ENCODE measurements at places on chromosomes 12 and 14. TPM values are rescaled to one million over a fixed set of nuclear protein-coding genes. Genes with fewer than 3 reads are reported as not detected.

The COA8 gene
- polyA plus RNA-seq, result 118 TPM

The PZP gene
- polyA plus RNA-seq, result 0.13 TPM

The SLC4A8 gene
- 0.03 TPM for polyA plus RNA-seq

The KCNC2 gene
- not detected for polyA plus RNA-seq

The PPFIA2 gene
- 0.17 TPM for polyA plus RNA-seq

The DCP1B gene
- 8.4 TPM for polyA plus RNA-seq

The DBX2 gene
- polyA plus RNA-seq, result 0.04 TPM

The KCNA5 gene
- 0.64 TPM for polyA plus RNA-seq

The FAIM2 gene
- 0.57 TPM for polyA plus RNA-seq

DNA sequence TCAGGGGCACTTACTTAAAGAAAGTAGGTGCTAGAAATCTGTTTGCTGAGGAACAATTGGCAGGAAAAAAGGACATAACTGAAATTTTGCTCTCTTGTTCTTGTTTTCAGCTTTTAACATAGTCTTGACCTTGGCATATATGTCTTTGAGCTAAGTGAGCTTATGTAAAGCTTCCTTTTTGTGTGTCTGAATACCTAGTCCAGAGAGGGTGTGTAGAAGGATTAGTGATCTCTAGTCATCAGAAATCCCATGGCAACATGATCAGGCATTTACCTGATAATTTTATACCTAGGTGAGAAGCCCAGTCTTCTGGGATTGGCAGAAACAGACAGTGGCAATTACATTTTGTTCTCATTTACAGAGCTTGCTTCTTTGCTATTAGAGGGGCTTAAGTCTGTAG, 166.1 kb downstream of the SNAPC1 start:
- DNase-seq, result no peak
- no peak overlapping the region for H3K27ac ChIP-seq
- no peak overlapping the region for H3K4me3 ChIP-seq
- H3K27me3 ChIP-seq, result no peaks in the 10 kb centered on the region

DNA sequence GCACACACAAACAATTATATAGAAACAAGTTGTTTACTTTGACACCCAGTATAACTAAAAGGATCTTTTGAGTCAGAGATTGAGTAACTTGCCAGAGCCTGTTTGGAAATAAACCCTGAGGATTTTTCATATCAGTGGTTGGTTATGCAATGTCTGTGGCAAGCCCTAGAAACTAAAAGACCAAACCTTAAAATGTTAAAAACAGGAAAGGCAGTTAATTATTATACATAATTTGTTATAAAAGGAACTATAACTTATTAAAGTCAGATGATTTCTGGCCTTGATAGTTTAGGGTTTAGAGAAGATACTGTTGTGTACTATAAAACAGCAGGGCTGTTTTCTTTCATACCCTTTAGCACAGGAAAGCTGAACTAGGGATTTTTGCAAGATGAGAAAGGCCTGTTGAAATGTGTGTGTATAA, 44.1 kb downstream of the PSEN1 start:
- DNase-seq, result no peak
- H3K4me1 ChIP-seq, result peaks cover 2% of the 10 kb centered on the region
- H3K27me3 ChIP-seq, result no peaks in the 10 kb centered on the region
- H3K27ac ChIP-seq, result peak overlapping the region; percentile 61

DNA sequence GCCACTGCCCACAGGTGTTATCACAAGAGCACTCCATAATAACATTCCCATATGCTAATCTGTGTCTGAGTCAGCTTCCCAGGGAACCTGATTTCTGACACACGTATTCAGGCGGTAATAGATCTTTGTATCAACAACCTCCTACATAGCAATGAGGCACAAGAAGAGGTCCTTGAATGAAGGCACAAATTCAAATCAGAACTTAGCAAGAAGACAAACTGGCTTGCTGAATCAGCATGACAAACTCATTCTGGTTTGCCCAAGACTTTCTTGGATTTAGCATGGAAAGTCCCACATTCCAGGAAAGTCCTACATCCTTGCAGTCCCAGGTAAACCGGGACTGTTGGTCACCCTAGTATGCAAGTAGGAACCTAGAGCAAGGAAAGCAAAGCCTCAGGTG, 33.9 kb upstream of the RNU6-7 start:
- H3K4me1 ChIP-seq, result no peaks in the 10 kb centered on the region
- no peaks in the 10 kb centered on the region for H3K27me3 ChIP-seq
- H3K4me3 ChIP-seq, result no peak overlapping the region

DNA sequence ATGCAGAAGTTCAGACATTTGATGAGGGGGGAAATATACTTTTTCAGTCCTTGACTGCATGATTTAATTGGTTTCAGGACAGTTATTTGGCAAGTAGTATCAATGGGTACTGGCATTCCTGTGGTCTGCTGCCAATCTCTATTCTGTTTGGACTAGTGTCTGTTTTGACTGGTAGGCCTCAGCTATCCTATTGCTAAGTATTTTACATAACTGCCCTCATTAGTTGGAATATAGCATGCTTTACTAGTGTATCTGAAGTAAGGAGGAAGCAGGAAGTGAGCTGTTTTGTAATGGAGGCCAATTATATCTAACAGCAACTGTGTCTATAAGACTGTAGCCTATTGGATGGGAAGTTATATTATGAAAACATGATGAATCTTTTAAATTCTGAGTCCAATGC, 104.3 kb downstream of the FLRT2 start:
- H3K27me3 ChIP-seq, result no peaks in the 10 kb centered on the region
- no peak overlapping the region for H3K4me3 ChIP-seq
- no peak for DNase-seq

GRCh38 chr12:66144791-66145754, 14.5 kb upstream of the LLPH start:
- no peaks in the 10 kb centered on the region for H3K4me1 ChIP-seq
- H3K4me3 ChIP-seq, result no peak overlapping the region
- no peak for DNase-seq
- no peaks in the 10 kb centered on the region for H3K27me3 ChIP-seq

DNA sequence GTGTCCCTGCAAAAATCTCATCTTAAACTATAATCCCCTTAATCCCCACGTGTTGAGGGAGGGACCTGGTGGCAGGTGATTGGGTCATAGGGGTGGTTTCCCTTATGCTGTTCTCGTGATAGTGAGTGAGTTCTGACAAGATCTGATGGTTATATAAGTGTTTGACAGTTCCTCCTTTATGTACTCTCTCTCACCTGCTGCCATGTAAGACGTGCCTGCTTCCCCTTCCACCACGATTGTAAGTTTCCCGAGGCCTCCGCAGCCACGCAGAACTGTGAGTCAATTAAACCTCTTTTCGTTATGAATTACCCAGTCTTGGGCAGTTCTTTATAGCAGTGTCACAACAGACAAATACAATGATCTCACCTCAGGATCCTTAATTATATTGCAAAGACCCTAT, 45.2 kb upstream of the MAP1LC3B2 start:
- H3K4me1 ChIP-seq, result no peaks in the 10 kb centered on the region
- H3K27me3 ChIP-seq, result no peaks in the 10 kb centered on the region
- no peak for DNase-seq
- H3K36me3 ChIP-seq, result no peaks in the 10 kb centered on the region

- H3K27me3 ChIP-seq, result no peaks in the 10 kb centered on the region
- no peak overlapping the region for H3K4me3 ChIP-seq
- H3K36me3 ChIP-seq, result peaks cover 16% of the 10 kb centered on the region
- H3K4me1 ChIP-seq, result peaks cover 55% of the 10 kb centered on the region
- no peak overlapping the region for H3K27ac ChIP-seq
These were observed 22.7 kb downstream of the YY1 start for GRCh38 chr14:100261621-100262020.

DNA sequence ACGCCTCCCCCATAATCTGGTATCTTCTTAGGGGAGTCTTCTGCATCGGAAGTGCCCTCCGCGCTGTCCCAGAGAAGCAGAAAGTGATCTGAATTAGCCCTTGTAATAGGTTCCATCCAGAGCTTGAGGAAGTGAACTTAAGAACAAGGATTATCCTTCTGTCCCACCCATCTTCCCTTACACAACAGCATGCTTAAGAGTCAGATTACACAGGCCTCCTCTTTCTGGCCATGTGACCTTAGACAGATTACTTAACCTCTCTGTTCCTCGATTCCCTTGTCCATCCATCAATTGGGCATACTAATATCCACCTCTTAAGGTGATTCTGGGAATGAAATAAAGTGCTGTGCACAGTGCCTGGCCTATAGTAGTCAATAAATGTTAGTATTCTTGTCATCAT, 11.4 kb downstream of the CABP1 start:
- H3K27ac ChIP-seq, result no peak overlapping the region
- DNase-seq, result no peak
- H3K36me3 ChIP-seq, result no peaks in the 10 kb centered on the region
- H3K4me1 ChIP-seq, result peaks cover 6% of the 10 kb centered on the region

DNA sequence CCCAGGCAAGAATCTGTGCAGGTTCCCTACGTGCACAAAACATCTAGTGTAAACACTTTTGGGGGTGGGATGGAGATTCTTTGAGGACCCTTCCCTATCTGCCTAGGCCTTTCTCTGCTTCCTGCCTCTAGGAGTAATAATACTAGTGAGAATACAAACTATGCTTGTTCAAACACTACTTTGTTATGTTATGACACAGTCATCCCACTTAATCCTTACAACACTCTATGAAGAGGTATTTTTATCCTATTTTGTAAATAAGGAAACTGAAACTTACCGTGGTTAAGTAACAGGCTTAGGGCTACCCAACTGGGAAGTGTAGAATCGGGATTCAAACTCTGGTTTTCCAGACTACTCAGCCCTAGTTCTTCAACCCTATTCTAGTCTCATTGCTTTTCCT, 96.5 kb downstream of the KCNA5 start:
- no peaks in the 10 kb centered on the region for H3K36me3 ChIP-seq
- DNase-seq, result no peak
- no peak overlapping the region for H3K4me3 ChIP-seq
- H3K27ac ChIP-seq, result no peak overlapping the region
- no peaks in the 10 kb centered on the region for H3K4me1 ChIP-seq

- peaks cover 20% of the 10 kb centered on the region for H3K4me1 ChIP-seq
- H3K27ac ChIP-seq, result no peak overlapping the region
- no peaks in the 10 kb centered on the region for H3K27me3 ChIP-seq
- DNase-seq, result no peak
- no peak overlapping the region for H3K4me3 ChIP-seq
These were observed 207.5 kb downstream of the CALM1 start for GRCh38 chr14:90604356-90604755.

DNA sequence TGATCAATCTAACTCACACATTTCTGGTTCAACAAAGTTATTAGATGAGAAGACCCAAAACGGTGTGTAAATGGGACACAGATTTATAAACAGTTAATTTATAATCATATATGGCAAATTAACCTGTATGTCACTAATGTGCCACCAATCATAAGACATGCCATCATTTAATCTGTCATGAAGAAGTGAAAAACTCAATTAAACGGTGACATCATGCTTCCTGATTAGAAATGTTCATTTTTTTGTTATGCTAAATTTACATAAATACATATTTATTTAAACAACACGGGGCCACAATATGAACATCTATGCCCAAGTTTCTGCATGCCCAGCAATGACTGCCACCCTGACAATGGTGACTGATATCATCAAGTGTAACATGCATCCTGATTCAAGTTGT, 164.1 kb upstream of the EEA1 start:
- peaks cover 2% of the 10 kb centered on the region for H3K4me1 ChIP-seq
- DNase-seq, result no peak
- no peak overlapping the region for H3K27ac ChIP-seq
- no peak overlapping the region for H3K4me3 ChIP-seq
- no peaks in the 10 kb centered on the region for H3K27me3 ChIP-seq

DNA sequence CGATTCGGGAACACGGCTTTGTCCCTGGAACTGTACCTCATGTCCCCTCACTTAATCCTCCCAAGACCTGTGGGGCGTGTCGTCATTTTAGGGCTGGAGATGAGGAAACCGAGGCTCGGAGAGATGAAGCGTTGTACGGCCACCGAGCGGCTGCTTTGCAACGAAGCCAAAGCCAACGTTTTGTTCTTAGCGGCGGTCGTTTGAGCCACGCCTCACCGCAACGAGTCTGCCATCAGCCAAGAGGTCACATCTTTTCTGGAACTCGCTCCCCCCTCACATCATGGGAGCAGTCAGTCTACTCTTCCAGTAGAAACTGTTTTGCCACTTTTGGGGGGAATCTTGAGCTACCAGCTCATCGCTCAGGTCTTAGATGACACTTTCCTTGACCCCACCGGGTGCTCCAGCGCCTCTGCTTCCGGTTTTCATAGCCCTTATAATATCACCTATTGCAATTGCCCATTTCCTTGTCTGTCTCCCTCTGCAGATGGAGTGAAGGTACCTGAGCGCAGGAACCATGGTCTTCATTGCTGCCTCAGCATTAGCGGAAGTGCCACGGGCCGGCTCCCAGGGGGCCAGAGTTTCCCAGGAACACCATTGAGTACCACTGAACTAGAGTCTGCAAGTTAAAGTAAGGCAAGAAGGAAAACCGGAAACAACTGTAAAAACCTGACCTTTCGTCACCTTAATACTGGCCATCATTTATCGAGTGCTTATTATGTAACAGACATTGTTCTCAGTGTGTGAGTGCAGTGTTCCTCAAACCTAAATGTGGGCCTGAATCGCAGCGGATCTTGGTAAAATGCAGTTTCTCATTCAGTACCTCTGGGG, 19.6 kb downstream of the NINJ2 start:
- H3K4me3 ChIP-seq, result peak overlapping the region; percentile 87
- H3K4me1 ChIP-seq, result peaks cover 63% of the 10 kb centered on the region
- H3K36me3 ChIP-seq, result no peaks in the 10 kb centered on the region
- H3K27me3 ChIP-seq, result no peaks in the 10 kb centered on the region

GRCh38 chr14:26626256-26626655, 28.4 kb upstream of the NOVA1 start:
- H3K4me1 ChIP-seq, result no peaks in the 10 kb centered on the region
- no peaks in the 10 kb centered on the region for H3K27me3 ChIP-seq
- no peaks in the 10 kb centered on the region for H3K36me3 ChIP-seq
- H3K4me3 ChIP-seq, result no peak overlapping the region
- no peak for DNase-seq

Data from psoas muscle (tissue), 8 donors.